HepG2 (cell line): ENCODE measurements at places on chromosomes 7 and 10. TPM values are rescaled to one million over a fixed set of nuclear protein-coding genes. Genes with fewer than 3 reads are reported as not detected.

The SPDYE1 gene
- total RNA-seq = not detected in 2 replicates

The TMEM106B gene
- 23.4 and 25.1 TPM in 2 replicates for total RNA-seq

The AOAH gene
- total RNA-seq = not detected in 2 replicates

The PNLIPRP1 gene
- total RNA-seq = not detected in 2 replicates

The OR2A7 gene
- total RNA-seq = not detected in 2 replicates

The CALML3 gene
- total RNA-seq = not detected in 2 replicates

The AMZ1 gene
- not detected in 2 replicates for total RNA-seq

The DRGX gene
- total RNA-seq = not detected in 2 replicates

The CFAP70 gene
- total RNA-seq = 0.13 and 0.27 TPM in 2 replicates
